ENCODE measurements at places on chromosomes 7 and 10. TPM values are rescaled to one million over a fixed set of nuclear protein-coding genes. Genes with fewer than 3 reads are reported as not detected.

DNA sequence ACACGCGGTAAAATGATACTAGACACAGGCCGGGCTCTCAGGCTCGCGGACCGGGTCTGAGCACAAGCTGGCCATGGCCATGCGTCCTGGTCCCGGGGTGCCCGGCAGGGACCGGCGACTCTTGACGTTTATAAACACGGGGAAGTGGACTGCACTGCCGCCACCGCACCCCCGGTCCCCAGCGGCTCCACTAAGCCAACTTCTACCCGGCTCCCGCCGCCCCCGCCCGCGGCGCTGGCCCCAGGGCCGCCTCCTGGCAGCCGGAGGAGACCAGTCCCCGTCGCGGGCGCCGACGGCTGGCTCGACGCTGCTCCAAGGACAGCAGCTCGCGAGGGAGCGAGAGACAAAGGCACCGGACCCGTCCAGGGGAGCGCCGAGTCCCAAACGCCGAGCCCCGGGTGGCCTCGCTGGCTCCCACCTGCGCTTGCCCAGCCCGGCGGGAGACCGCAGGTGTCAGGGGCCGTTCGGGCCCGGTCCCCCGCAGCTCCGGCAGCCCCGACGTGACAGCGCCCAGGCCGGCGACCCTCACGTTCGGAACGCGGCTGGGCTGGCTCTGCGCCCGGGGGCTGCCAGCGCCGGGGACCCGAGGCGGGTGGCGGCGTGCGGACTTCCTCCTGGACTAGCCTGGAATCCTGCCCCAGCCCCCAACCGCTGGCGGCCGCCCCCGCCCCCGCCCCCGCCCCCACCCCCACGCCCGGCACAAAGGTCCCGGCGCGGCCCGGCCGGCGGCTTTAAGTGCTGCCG is 517 bp downstream of the ITGB1 start:
- no peaks in the 10 kb centered on the region for H3K27me3 ChIP-seq
- no peaks in the 10 kb centered on the region for H3K36me3 ChIP-seq
- H3K4me1 ChIP-seq, result peaks cover 13% of the 10 kb centered on the region
- peak overlapping the region; percentile 84 for H3K4me3 ChIP-seq
- peak overlapping the region; percentile 99 for H3K27ac ChIP-seq
- peak; percentile 64 for DNase-seq

DNA sequence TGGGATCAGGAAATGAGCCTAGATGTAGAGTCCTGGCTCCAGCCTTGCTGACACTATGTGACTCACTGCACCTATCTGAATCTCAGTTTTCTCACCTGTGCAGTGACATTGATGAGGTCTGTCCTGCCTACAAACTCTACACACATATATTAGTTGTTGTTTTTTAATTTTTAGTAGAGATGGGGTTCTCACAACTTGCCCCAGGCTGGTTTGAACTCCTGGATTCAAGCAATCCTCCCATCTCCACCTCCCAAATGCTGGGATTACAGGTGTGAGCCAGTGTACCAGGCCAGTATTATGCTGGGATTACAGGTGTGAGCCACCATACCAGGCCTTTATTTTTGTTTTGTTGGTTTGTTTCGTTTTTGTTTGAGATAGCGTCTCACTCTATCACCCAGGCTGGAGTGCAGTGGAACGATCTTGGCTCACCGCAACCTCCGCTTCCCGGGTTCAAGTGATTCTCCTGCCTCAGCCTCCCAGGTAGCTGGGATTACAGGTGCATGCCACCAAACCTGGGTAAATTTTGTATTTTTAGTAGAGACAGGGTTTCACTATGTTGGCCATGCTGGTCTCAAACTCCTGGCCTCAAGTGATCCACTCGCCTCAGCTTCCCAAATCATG is 11.8 kb upstream of the DDIT4 start:
- DNase-seq, result no peak
- H3K36me3 ChIP-seq, result no peaks in the 10 kb centered on the region
- H3K4me3 ChIP-seq, result no peak overlapping the region
- peaks cover 5% of the 10 kb centered on the region for H3K4me1 ChIP-seq

- no peak overlapping the region for H3K4me3 ChIP-seq
- no peak for DNase-seq
- no peaks in the 10 kb centered on the region for H3K36me3 ChIP-seq
- H3K27ac ChIP-seq, result no peak overlapping the region
- no peaks in the 10 kb centered on the region for H3K27me3 ChIP-seq
These were observed 31.0 kb upstream of the TRIM8 start for GRCh38 chr10:102613286-102613685.

- H3K36me3 ChIP-seq, result no peaks in the 10 kb centered on the region
- H3K27me3 ChIP-seq, result no peaks in the 10 kb centered on the region
- DNase-seq, result no peak
- H3K4me1 ChIP-seq, result no peaks in the 10 kb centered on the region
- H3K27ac ChIP-seq, result no peak overlapping the region
These were observed 68.6 kb upstream of the SYPL1 start for GRCh38 chr7:106180721-106181120.

- H3K4me1 ChIP-seq, result no peaks in the 10 kb centered on the region
- H3K27me3 ChIP-seq, result no peaks in the 10 kb centered on the region
- no peak overlapping the region for H3K4me3 ChIP-seq
- no peaks in the 10 kb centered on the region for H3K36me3 ChIP-seq
- H3K27ac ChIP-seq, result no peak overlapping the region
- no peak for DNase-seq
These were observed 134.9 kb downstream of the SFMBT2 start for GRCh38 chr10:7275761-7276440.

DNA sequence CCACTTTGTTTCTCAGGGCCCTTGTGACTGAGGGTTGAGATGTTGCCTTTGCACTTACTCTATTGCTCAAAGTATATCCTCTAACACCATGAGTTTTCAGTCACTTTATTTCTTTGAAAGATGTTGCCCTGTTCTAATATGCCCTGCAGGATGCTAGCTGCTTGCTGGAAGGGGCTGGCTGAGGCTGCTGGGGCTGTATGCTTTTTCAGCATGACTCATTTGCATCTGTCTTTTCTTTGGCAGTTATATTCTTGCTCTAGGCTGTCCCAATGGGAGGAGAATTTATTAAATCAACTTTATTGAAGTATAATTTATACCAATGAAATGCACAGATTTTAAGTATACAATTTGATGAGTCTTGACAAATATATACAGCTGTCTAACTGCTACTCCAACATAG is 157.7 kb downstream of the PLPP4 start:
- DNase-seq, result no peak
- H3K27me3 ChIP-seq, result no peaks in the 10 kb centered on the region
- no peak overlapping the region for H3K4me3 ChIP-seq
- H3K27ac ChIP-seq, result no peak overlapping the region

DNA sequence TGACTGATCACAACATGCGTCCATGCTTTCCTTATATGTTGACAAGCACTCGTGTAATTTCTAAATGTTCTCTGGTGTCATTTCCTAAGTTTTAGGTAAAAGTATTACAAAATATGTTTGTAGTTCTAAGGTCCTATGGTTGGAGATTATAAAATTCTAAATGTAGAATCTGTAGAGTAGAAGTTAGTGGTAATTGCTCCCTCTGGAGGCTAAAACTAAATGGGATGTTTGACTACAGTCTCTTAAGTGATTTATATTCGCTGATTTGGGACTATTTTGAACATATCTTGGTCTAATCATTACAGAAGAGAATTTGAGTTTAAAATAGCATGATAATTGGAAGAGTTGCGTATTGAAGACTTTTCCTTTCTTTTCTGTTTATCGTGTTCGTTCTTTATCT is 74.1 kb downstream of the ZMYND11 start:
- H3K4me1 ChIP-seq, result no peaks in the 10 kb centered on the region
- H3K36me3 ChIP-seq, result no peaks in the 10 kb centered on the region
- DNase-seq, result no peak
- no peak overlapping the region for H3K4me3 ChIP-seq
- H3K27ac ChIP-seq, result no peak overlapping the region

GRCh38 chr10:6347391-6347951 is 144.7 kb downstream of the PFKFB3 start:
- no peak overlapping the region for H3K27ac ChIP-seq
- no peaks in the 10 kb centered on the region for H3K4me1 ChIP-seq
- no peaks in the 10 kb centered on the region for H3K36me3 ChIP-seq
- no peak for DNase-seq
- no peaks in the 10 kb centered on the region for H3K27me3 ChIP-seq
- H3K4me3 ChIP-seq, result no peak overlapping the region

The CLCN1 gene
- polyA plus RNA-seq, result 0.05 TPM

All from pancreas (tissue), 10 donors.